Thoracic aorta (tissue), 2 donors: ENCODE measurements at places on chromosomes 3 and 15. TPM values are rescaled to one million over a fixed set of nuclear protein-coding genes. Genes with fewer than 3 reads are reported as not detected.
A peak's percentile ranks its signal among the peaks of the same experiment; 100 is the strongest.

GRCh38 chr3:9396301-9396631, 1.1 kb upstream of the SETD5 start:
- H3K36me3 ChIP-seq: peaks cover 8% of the 10 kb centered on the region
- peak overlapping the region; percentile 82 for H3K4me3 ChIP-seq
- H3K4me1 ChIP-seq: peaks cover 47% of the 10 kb centered on the region
- peak; percentile 72 for DNase-seq
- peak overlapping the region; percentile 99 for H3K27ac ChIP-seq

DNA sequence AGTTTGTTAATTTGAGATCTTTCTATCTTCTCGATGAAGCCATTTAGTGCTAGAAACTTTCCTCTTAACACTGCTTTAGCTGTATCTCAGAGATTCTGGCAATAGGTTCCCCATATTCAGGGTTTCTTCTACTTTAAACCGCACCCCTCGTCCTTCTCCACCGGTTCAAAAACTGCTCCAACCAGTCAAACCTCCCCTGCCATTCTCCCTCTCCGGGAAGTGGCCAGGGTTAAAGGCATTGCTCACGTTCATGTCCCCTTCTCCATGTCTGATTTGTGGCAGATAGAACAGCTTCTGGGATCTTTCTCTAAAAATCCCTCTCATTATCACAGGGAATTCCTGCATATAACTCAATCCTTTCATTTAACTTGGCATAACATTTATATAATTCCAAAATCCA, 14.4 kb downstream of the ALDH1L1 start:
- no peaks in the 10 kb centered on the region for H3K27me3 ChIP-seq
- DNase-seq: no peak
- no peaks in the 10 kb centered on the region for H3K4me1 ChIP-seq
- no peak overlapping the region for H3K27ac ChIP-seq

DNA sequence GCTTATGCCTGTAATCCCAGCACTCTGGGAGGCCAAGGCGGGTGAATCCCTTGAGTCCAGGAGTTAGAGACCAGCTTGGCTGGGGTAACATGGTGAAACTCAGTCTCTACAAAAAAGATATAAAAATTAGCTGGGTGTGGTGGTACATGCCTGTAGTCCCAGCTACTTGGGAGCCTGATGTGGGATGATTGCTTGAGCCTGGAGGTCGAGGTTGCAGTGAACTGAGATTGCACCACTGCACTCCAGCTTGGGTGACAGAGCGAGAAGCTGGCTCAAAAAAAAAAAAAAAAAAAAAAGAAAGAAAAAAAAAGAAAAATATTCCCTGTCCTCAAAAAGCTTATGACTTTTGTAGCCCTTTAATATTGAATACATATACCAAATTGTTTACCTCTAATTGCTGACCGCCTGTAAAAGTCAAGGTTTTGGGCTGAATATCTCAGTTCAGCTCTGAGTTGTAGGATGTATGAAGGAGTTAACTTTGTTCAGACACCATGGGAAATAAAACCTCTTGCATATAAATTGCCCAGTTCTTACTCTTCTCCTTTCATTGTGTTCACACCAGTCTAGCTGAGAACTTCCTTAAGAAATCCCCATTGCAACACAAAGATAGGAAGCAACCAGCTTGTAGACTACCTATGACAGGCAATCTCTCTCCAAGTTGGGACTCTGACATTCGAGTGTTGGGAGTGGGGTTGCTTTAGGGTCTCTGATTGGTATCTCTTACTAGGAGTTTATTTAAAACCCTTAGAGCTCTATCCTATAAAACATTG, 97.6 kb upstream of the RASGRP1 start:
- H3K4me1 ChIP-seq: no peaks in the 10 kb centered on the region
- no peak overlapping the region for H3K4me3 ChIP-seq
- no peaks in the 10 kb centered on the region for H3K27me3 ChIP-seq
- no peak for DNase-seq

- DNase-seq: no peak
- H3K4me3 ChIP-seq: no peak overlapping the region
- peaks cover 44% of the 10 kb centered on the region for H3K4me1 ChIP-seq
- H3K36me3 ChIP-seq: no peaks in the 10 kb centered on the region
These were observed 48.3 kb downstream of the MITF start for GRCh38 chr3:69787436-69788168.

- no peaks in the 10 kb centered on the region for H3K4me1 ChIP-seq
- H3K27ac ChIP-seq: no peak overlapping the region
- no peaks in the 10 kb centered on the region for H3K36me3 ChIP-seq
- no peak for DNase-seq
- no peak overlapping the region for H3K4me3 ChIP-seq
These were observed 4.3 kb downstream of the DNASE1L3 start for GRCh38 chr3:58206406-58207011.

GRCh38 chr3:193656445-193656844, 63.4 kb downstream of the OPA1 start:
- H3K27ac ChIP-seq: no peak overlapping the region
- peaks cover 33% of the 10 kb centered on the region for H3K36me3 ChIP-seq
- H3K4me1 ChIP-seq: no peaks in the 10 kb centered on the region
- no peaks in the 10 kb centered on the region for H3K27me3 ChIP-seq
- DNase-seq: no peak

DNA sequence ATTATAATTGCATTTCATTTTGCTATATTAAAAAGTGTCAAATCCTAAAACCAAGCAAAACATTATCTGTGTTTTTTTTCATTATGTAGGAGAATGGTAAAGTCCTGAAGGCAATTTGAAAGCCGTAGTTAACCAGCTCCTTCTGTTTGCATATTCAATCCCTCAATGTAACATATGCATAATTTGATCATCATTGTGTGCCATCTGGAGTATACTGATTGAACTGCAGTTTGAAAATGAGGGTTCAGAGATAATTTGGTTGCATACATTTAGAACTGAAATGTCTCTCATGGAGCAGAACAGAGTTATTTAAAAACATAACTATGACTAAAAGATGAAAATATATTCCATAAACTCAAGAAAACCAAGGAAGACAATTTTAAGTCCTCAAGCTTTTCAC, 518.6 kb downstream of the GBE1 start:
- no peaks in the 10 kb centered on the region for H3K27me3 ChIP-seq
- DNase-seq: no peak
- no peak overlapping the region for H3K4me3 ChIP-seq

GRCh38 chr3:1955170-1955569, 143.5 kb upstream of the CNTN4 start:
- H3K27me3 ChIP-seq: no peaks in the 10 kb centered on the region
- no peaks in the 10 kb centered on the region for H3K36me3 ChIP-seq
- DNase-seq: no peak
- H3K4me3 ChIP-seq: no peak overlapping the region

The HIGD2B gene
- total RNA-seq: not detected

The ROPN1 gene
- total RNA-seq: not detected

The TERC gene
- 132 TPM for total RNA-seq

The SLC12A8 gene
- 3.0 TPM for total RNA-seq

The GPR87 gene
- total RNA-seq: not detected

The SERINC4 gene
- not detected for total RNA-seq
